Stimulated activated CD8-positive, alpha-beta memory T cell treated with anti-CD3 and anti-CD28 coated beads, Interleukin-4, amount 100 ng/mL, for 48 hours (primary cell): ENCODE measurements at places on chromosomes 11 and 22.
A peak's percentile ranks its signal among the peaks of the same experiment; 100 is the strongest.

GRCh38 chr11:10023212-10023611 lies 270.8 kb downstream of the SBF2 start:
- no peak for DNase-seq

- no peak for DNase-seq
Observed at GRCh38 chr11:94032725-94033124, 11.6 kb downstream of the HEPHL1 start.

DNA sequence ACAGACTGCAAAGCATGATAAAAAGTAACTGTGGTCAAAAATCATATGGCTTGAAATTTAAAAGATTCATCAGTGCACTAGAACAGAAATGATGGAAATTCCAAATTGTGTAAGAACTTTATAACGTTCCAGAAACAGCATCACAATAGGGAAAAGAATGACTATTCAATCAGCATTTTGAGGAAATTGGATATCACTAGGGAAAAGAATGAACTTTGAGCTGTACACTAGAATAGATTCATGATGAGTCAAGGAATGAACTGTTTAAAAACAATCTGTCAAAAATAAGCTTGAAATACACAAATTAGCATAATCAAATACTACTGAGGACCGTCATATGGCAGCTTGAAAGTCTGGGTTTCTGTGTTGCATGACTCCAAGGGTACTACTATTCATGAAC lies 20.5 kb upstream of the HEPHL1 start:
- DNase-seq, result no peak

DNA sequence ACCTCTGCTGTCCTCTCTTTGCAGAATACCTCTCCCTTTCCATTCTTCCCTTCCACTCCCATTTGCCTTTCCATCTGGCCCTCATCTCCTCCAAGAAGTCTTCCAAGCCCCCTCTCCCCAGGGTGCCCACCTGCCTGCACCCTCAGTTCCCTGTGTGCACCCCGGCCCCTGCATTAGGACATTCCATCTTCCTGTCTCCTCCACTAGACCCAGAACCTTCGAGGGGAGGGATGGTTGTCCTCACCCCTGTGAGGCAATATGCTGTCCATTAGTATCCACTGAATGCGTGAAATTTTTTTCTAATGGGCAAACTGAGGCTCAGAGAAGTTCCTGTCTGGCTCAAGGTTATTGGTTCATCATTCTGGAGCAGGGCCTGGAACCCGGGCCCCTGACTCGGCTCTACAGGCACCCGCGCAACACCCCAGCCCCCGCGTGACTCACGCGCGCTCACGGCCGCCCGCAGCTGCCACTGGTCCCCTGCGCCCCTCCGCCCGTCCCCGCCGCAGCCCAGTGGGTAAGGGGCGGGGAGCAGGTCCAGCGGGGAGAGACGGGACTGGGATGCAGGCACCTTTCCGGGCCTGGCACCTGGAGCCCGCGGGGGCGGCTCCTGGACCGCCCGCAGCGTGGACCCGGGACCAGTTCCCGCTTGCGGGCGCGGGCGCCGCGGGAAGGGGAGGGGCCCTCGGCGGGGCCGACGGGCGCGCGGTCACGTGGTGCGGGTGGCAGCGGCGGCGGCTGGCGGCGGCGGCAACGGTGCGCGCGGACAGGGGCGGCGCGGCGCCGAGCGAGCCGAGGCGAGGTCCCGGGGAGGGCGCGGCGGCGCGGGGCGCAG lies 7.0 kb downstream of the SEPTIN3 start:
- DNase-seq, result peak; percentile 57

DNA sequence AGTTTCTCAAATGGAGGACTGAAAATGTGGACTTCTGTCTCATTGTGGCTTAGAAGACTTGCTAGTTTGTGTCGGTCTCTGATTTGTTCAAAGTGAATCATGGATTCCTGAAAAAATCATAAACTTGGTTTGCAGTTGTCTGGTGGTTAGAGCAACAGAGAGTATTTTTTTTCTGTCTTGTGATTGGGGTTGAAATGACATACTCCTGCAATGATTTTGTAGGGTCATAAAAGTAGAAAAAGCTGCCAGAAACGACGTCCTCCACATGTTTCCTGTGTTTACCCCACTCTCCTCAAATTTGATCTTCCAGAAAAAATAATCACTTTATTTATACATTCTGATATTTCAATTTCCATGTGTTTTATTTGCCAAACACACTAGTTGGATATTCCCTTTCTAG lies 219.2 kb upstream of the PGR start:
- DNase-seq, result no peak

DNA sequence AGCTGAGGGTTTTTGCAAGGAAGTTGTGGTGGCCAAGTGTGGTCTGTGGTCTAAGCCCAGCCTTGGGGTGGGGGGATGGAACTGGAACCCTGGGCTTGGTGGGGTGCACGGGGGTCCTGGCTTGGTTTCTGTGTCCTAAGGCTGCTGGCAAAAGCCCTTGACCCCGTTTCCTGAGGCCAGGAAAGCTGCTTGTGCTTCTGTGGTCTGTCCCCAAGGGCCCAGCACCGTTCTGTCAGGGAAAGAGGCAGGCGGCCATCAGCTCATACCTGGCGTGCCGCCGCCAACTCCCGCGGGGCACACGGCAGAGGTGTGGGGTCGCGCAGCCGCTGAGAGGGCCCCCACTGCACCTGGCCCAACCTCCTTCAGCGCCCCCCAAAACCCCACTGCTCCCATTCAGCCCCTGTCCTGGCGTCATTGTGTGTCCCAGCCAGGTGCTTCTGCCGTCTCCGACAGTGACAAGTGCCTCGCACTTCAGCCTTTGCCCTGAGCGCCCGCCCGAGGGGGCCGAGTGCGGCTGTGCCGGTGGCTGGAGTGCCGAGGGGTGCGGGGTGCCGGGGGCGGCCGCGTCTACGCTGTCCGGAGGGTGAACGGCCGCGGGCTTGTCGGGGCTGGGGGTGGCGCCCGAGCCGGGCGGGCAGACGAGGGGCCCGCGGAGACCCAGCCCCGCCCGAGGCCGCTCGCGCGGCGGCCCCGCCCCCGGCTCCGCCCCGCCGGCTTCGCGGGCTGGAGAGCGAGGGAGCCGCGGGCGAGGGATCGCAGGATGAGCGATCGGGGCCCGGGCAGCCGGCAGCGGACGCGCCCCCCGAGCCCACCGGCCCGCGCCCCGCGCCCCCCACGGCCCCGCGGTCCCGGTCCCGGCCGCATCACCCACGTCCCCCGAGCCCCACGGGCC lies at the start of gene CNIH2:
Gene CNIH2 (plus strand): TSS at position 705 of the 892 bp plus-strand sequence. CDS start 282 bp downstream, outside the sequence.
- peak; percentile 54 for DNase-seq

DNA sequence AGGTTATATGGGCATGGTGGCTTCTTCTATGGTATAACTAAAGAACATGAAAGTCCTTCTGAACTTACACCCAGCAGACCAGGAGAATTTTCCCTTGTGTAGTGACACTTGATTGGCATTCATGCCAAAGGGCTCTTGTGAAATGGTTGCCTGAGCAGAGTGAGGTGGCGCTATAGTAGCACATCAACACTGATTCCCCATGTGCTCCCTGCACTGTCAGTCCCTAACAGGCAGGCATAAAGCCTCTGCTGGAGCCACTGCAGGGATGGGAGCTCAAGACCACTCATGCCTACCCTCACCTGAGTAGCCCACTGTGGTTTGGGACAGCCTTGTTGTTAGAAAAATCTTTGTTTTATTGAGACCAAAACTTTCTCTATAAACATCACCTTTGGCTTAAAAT lies 92.6 kb upstream of the LIN7C start:
- no peak for DNase-seq

DNA sequence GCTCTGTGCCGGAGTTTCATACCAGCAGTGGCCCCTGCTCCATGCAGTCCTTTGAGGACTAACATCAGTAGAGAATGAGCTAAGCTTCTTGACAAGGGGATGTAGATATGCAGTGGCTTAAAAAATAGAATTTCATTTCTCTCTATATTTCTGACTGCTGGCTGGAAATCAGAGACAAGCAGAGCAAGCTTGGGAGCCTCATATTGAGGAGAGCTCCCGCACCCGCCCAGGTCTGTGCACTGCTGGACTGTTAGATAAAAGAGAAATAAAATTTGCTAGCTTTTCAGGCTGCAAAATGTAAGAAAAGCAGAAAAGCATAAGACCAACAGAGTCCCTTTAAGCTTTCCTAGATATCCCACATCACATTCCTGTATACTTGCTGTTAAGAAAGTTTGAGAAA lies 31.4 kb downstream of the MMP7 start:
- no peak for DNase-seq
